ENCODE measurements at places on chromosomes 3 and 15. TPM values are rescaled to one million over a fixed set of nuclear protein-coding genes. Genes with fewer than 3 reads are reported as not detected.
A peak's percentile ranks its signal among the peaks of the same experiment; 100 is the strongest.

The USP8 gene
- 40.6 TPM for total RNA-seq

- H3K27ac ChIP-seq: peak within 1 kb of the TSS; percentile 85
- no peaks in the 10 kb centered on the region for H3K27me3 ChIP-seq
- peaks cover 5% of the 10 kb centered on the region for H3K4me1 ChIP-seq
- no peak for DNase-seq
Measured at GRCh38 chr15:100918690-100919480, at the start of gene LRRK1. Gene LRRK1 (plus strand): TSS chr15:100919357. CDS start chr15:100924633, 5,276 bp downstream.

The PIF1 gene
- 1.3 TPM for total RNA-seq

DNA sequence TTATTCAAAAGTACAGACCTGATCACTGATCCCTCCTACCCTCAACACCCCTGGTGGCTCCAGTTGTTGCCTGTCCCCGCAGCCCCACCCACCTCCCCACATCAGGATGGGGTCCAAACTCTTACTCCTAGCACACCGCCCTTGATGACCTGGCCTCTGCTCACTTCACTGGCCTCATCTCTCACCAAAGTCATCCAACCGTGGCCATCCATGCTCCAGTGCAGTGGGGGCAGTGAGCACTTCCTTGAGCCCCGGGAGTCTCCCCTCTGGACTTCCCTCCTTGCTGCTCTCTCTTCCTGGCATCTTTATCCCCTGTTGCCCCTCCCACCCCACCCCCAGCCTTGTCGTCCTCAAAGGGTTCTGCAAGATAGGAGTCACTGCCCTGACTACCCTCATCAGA lies 191.1 kb downstream of the CACNA2D3 start:
- DNase-seq: no peak

DNA sequence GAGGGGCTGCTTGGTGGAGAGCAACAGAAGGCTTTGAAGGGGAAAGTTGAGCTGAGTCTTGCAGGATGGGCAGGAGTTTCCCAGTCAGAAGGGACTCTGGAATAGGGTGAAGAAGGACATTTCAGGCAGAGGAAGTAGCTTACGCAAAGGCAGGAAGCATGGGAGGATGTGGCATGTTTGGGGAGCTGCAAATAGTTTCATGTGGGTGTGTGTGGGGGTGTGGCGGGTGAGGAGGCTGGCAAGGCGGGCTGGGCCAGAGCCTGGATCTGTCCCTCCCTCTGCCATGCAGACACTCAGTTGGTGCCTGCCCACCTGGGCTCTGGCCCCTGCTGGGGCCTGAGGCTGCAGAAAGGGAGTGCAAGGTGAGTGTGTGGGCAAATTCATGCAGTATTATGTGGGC lies 10.4 kb downstream of the TEX264 start:
- no peak overlapping the region for H3K4me3 ChIP-seq
- H3K36me3 ChIP-seq: no peaks in the 10 kb centered on the region

The UTS2B gene
- not detected for total RNA-seq

- no peak overlapping the region for H3K27ac ChIP-seq
- H3K36me3 ChIP-seq: no peaks in the 10 kb centered on the region
- DNase-seq: no peak
- H3K4me3 ChIP-seq: no peak overlapping the region
Measured at GRCh38 chr3:118782755-118783202, 251.9 kb downstream of the IGSF11 start.

DNA sequence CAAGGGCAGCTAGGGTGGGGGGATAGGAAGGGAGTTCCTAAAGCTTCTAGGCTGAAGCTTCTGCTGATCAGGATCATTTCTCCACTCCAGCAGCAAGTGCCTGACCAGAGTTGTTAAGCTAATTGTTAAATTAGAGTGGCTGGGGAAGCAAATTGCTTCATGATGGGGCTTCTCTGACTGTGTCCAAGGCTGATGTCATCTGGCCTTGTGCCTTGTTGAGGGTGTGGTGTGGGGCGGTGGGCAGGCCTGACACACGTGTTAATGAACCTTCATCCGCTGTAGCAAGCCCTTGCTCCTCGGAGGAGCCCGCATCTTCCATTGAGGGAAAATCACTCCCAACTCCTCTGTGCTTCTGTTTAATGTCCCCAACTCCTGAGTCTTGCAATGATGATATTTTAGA lies 84.3 kb upstream of the ROPN1 start:
- no peaks in the 10 kb centered on the region for H3K27me3 ChIP-seq
- no peaks in the 10 kb centered on the region for H3K36me3 ChIP-seq
- no peak overlapping the region for H3K27ac ChIP-seq
- no peak for DNase-seq

GRCh38 chr3:156014489-156014888 lies 105.9 kb upstream of the KCNAB1 start:
- no peaks in the 10 kb centered on the region for H3K36me3 ChIP-seq
- no peaks in the 10 kb centered on the region for H3K27me3 ChIP-seq
- H3K4me1 ChIP-seq: no peaks in the 10 kb centered on the region
- no peak for DNase-seq

GRCh38 chr15:61731099-61731498 lies 329.1 kb downstream of the VPS13C start:
- H3K4me3 ChIP-seq: no peak overlapping the region
- DNase-seq: no peak
- no peak overlapping the region for H3K27ac ChIP-seq
- H3K27me3 ChIP-seq: no peaks in the 10 kb centered on the region
- no peaks in the 10 kb centered on the region for H3K36me3 ChIP-seq

- no peaks in the 10 kb centered on the region for H3K27me3 ChIP-seq
- H3K27ac ChIP-seq: peak overlapping the region; percentile 75
- no peaks in the 10 kb centered on the region for H3K36me3 ChIP-seq
- no peak for DNase-seq
Measured at GRCh38 chr3:42814914-42815507, 5.8 kb downstream of the ACKR2 start.

The MKRN3 gene
- 0.98 TPM for total RNA-seq

DNA sequence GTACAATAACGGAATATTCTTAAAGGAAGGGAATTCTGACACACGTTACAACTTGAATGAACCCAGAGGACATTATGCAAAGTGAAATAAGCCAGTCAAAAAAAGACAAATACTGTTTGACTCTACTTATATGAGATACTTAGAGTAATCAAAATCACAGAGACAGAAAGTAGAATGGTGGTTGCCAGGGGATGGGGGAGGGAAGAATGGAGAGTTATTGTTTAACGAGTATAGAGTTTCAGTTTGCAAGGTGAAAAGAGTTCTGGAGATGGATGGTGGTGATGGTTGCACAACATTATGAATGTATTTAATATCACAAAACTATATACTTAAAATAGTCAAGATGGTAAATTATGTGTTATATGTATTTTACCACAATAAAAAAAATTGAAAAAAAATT lies 112.9 kb upstream of the ARHGEF3 start:
- no peak overlapping the region for H3K27ac ChIP-seq
- H3K27me3 ChIP-seq: no peaks in the 10 kb centered on the region
- H3K36me3 ChIP-seq: no peaks in the 10 kb centered on the region
- no peak for DNase-seq
- H3K4me1 ChIP-seq: no peaks in the 10 kb centered on the region

GRCh38 chr3:42902257-42902656 lies 3.7 kb upstream of the ZNF662 start:
- DNase-seq: no peak
- no peak overlapping the region for H3K4me3 ChIP-seq
- no peaks in the 10 kb centered on the region for H3K27me3 ChIP-seq
- no peaks in the 10 kb centered on the region for H3K36me3 ChIP-seq

- no peak overlapping the region for H3K27ac ChIP-seq
- H3K36me3 ChIP-seq: no peaks in the 10 kb centered on the region
- H3K4me1 ChIP-seq: no peaks in the 10 kb centered on the region
- no peaks in the 10 kb centered on the region for H3K27me3 ChIP-seq
- DNase-seq: no peak
Measured at GRCh38 chr3:41080141-41080540, 119.2 kb upstream of the CTNNB1 start.

DNA sequence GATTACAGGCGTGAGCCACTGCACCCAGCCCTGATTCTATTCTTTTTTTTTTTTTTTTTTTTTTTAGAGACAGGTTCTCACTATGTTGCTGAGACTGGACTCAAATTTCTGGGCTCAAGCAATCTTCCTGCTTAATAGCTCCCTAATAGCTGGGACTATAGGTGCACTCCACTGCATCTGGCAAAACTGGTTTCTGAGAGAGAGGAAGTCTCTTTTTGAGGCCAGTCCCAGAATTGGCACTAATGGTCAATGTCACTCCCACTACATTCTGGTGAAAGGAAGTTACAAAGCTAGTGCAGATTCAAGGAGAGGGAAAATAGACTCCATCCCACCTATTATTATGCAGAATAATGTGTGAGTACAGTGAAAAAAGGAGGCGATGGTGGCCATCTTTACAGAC lies 5.8 kb upstream of the TGFBR2 start:
- H3K36me3 ChIP-seq: no peaks in the 10 kb centered on the region
- no peaks in the 10 kb centered on the region for H3K27me3 ChIP-seq
- peak; percentile 39 for DNase-seq

The AGBL1 gene
- not detected for total RNA-seq

The FANCD2OS gene
- total RNA-seq: not detected

- H3K4me1 ChIP-seq: no peaks in the 10 kb centered on the region
- H3K36me3 ChIP-seq: peaks cover 15% of the 10 kb centered on the region
- DNase-seq: no peak
- no peaks in the 10 kb centered on the region for H3K27me3 ChIP-seq
- H3K27ac ChIP-seq: no peak overlapping the region
Measured at GRCh38 chr15:63638839-63639238, 41.7 kb downstream of the FBXL22 start.

GRCh38 chr3:126109880-126110235 lies 25.9 kb upstream of the SLC41A3 start:
- H3K27me3 ChIP-seq: no peaks in the 10 kb centered on the region
- no peaks in the 10 kb centered on the region for H3K36me3 ChIP-seq
- H3K27ac ChIP-seq: no peak overlapping the region
- no peak for DNase-seq

All from breast epithelium (tissue), 4 donors.